ENCODE measurements at places on chromosomes 12 and 14. TPM values are rescaled to one million over a fixed set of nuclear protein-coding genes. Genes with fewer than 3 reads are reported as not detected.

GRCh38 chr12:116319898-116320621 is 42.6 kb upstream of the MED13L start:
- H3K36me3 ChIP-seq, result peaks cover 2% of the 10 kb centered on the region
- H3K4me3 ChIP-seq, result peak overlapping the region; percentile 73
- peak; percentile 74 for DNase-seq
- peaks cover 46% of the 10 kb centered on the region for H3K4me1 ChIP-seq
- peak overlapping the region; percentile 85 for H3K27ac ChIP-seq
- peaks cover 1% of the 10 kb centered on the region for H3K27me3 ChIP-seq

DNA sequence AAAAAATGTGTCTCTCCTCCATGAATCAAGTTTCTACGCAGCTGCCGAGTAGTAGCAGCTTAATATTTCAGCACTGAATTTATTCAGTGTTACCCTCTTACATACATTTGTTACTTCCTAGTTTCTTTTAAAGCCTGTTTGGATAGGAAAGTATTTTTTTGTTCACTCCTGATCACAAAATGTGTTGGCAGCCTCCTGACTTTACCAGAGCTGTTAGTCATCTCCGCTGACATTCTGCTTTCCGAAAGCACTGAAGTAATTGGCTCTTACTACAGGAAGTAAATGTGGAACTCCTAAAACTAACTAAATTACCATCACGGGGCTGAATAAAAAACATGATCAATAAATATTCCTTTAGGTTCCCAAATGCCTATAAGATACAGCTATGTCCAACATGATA is 225.5 kb downstream of the EPS8 start:
- no peaks in the 10 kb centered on the region for H3K27me3 ChIP-seq
- peaks cover 65% of the 10 kb centered on the region for H3K4me1 ChIP-seq
- DNase-seq, result peak; percentile 80
- peak overlapping the region; percentile 82 for H3K4me3 ChIP-seq
- H3K36me3 ChIP-seq, result peaks cover 9% of the 10 kb centered on the region

DNA sequence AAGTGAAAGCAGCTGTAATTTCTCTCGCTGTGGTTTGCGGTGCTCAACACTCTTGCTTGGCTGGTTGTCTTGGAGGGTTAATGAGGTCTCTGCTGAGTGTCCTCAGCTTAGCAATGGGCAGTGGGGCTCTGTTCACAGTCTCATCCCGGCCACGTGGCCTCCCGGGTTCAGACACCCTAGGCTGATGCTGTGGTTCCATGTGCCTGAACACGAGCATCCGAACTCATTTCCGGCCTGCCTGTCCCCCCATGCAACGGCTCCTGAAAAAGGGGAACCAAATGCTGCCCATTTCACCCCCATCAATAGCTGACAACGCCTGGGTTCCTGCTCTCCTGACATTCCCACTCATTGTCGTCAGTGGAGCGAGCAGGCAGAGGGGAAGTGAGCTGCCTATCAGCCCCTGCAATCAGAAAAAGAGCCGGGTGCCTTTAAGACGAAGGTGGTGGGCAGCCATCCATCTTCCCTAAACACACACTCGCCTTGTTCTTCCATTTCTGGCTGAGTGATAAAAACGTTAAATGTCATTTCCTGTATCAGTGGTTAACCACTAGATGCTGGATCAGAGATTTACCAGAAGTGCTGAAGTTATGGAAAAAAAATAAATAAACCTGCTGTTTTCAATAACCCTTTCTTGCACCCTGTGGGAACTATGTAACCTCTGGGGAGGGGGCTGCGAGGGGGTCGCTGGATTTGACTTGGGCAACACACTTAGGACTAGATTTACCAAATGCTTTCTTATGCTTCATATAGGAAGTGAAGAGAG is 60.3 kb upstream of the BCL2L14 start:
- peaks cover 15% of the 10 kb centered on the region for H3K36me3 ChIP-seq
- H3K27me3 ChIP-seq, result peaks cover 2% of the 10 kb centered on the region
- DNase-seq, result peak; percentile 92
- peak overlapping the region; percentile 97 for H3K27ac ChIP-seq
- H3K4me3 ChIP-seq, result peak overlapping the region; percentile 81
- H3K4me1 ChIP-seq, result peaks cover 83% of the 10 kb centered on the region

GRCh38 chr12:13784504-13784903 is 196.9 kb downstream of the GRIN2B start:
- no peaks in the 10 kb centered on the region for H3K36me3 ChIP-seq
- H3K4me1 ChIP-seq, result no peaks in the 10 kb centered on the region
- no peak for DNase-seq
- H3K27me3 ChIP-seq, result no peaks in the 10 kb centered on the region

GRCh38 chr14:64092338-64092737 is 201.8 kb downstream of the ESR2 start:
- DNase-seq, result no peak
- H3K4me3 ChIP-seq, result no peak overlapping the region
- H3K27ac ChIP-seq, result no peak overlapping the region
- H3K27me3 ChIP-seq, result no peaks in the 10 kb centered on the region

GRCh38 chr12:26318661-26319068 is 123.3 kb downstream of the SSPN start:
- peaks cover 6% of the 10 kb centered on the region for H3K4me1 ChIP-seq
- H3K27ac ChIP-seq, result no peak overlapping the region
- no peak for DNase-seq
- H3K36me3 ChIP-seq, result no peaks in the 10 kb centered on the region

GRCh38 chr12:12560587-12561370 is 1.9 kb downstream of the DUSP16 start:
- DNase-seq, result peak; percentile 91
- peaks cover 19% of the 10 kb centered on the region for H3K36me3 ChIP-seq
- no peaks in the 10 kb centered on the region for H3K27me3 ChIP-seq
- H3K4me3 ChIP-seq, result peak overlapping the region; percentile 88

Gene KRT85
- total RNA-seq, result not detected

Gene CCDC63
- not detected for total RNA-seq

Gene KRT83
- total RNA-seq, result not detected

Gene SUPT16H
- 174 TPM for total RNA-seq

Measured in activated CD4-positive, alpha-beta T cell treated with anti-CD3 and anti-CD28 coated beads, Interleukin-2, amount 10 ng/mL, durations not matched to agents 24 days and 14 days (primary cell).